Colonic mucosa (tissue), 4 donors: ENCODE measurements at places on chromosomes 1 and 21. TPM values are rescaled to one million over a fixed set of nuclear protein-coding genes. Genes with fewer than 3 reads are reported as not detected.

The SLC25A34 gene
- 3.2 TPM for total RNA-seq

The TMPRSS3 gene
- total RNA-seq, result 1.2 TPM

The ETS2 gene
- total RNA-seq, result 110 TPM

DNA sequence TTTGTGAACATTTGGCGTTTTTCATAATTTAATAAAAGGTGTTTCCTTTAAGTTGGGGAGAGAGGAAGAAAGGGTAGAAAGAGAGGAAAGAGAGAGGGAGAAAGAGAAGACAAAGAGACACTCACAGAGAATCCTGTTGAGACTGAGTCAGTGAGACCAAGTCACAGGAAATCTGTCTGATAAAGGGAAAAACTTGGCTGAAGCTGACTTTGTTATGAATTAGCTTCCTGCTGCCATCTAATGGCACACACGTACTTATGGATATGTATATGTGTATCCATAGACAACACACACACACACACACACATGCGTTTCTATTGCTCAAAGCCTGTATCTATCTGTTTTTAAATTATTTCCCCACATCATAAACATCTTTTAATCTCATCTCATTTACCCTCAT is 42.5 kb upstream of the DISC1 start:
- H3K4me1 ChIP-seq, result no peaks in the 10 kb centered on the region
- no peak for DNase-seq
- no peak overlapping the region for H3K27ac ChIP-seq
- H3K36me3 ChIP-seq, result no peaks in the 10 kb centered on the region
- no peak overlapping the region for H3K4me3 ChIP-seq
- no peaks in the 10 kb centered on the region for H3K27me3 ChIP-seq

DNA sequence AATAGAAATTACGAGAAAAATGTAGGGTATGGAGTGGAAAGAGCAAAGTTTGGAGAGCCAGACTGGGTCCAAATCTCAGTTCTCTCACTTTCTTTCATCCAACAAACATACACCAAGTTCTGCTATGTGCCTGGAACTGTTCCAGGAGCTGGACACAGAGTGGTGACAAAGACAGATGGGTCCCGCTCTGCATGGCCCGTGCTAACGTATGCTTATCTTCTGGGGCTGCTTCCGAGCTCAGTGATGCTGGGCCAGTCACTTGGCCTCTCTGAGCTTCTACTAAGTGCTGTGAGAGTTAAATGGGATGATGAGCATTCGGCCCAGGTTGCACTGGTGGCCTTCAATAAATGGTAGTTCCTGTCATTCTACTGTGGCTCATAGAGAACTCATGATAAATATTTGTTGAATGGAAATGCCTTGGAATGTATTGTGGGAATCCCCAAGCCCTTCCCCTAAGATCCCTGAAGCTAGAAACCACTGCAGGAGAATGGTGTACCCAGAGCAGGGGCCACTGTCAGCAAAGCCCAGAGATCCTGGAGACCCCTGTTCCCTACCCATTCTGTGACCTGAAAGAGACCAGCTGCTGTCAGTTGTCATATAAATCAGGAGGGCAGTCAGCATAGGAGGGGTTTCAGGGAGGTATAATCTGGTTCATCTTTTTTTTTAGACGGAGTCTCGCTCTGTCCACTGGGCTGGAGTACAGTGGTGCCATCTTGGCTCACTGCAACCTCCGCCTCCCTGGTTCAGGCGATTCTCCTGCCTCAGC is 3.8 kb downstream of the LEMD1 start:
- H3K27me3 ChIP-seq, result no peaks in the 10 kb centered on the region
- no peaks in the 10 kb centered on the region for H3K36me3 ChIP-seq
- H3K4me1 ChIP-seq, result no peaks in the 10 kb centered on the region
- no peak overlapping the region for H3K27ac ChIP-seq

GRCh38 chr1:156276966-156277381 is 5.7 kb downstream of the SMG5 start:
- no peak for DNase-seq
- no peaks in the 10 kb centered on the region for H3K27me3 ChIP-seq
- H3K36me3 ChIP-seq, result peaks cover 31% of the 10 kb centered on the region
- H3K4me1 ChIP-seq, result peaks cover 14% of the 10 kb centered on the region

- no peaks in the 10 kb centered on the region for H3K4me1 ChIP-seq
- no peak overlapping the region for H3K27ac ChIP-seq
- no peaks in the 10 kb centered on the region for H3K27me3 ChIP-seq
- no peak for DNase-seq
- no peak overlapping the region for H3K4me3 ChIP-seq
Measured at GRCh38 chr1:118123116-118123839, 61.8 kb downstream of the SPAG17 start.

GRCh38 chr1:207745285-207745684 is 6.6 kb upstream of the CD46 start:
- no peak for DNase-seq
- no peaks in the 10 kb centered on the region for H3K36me3 ChIP-seq
- H3K27ac ChIP-seq, result no peak overlapping the region
- no peak overlapping the region for H3K4me3 ChIP-seq

DNA sequence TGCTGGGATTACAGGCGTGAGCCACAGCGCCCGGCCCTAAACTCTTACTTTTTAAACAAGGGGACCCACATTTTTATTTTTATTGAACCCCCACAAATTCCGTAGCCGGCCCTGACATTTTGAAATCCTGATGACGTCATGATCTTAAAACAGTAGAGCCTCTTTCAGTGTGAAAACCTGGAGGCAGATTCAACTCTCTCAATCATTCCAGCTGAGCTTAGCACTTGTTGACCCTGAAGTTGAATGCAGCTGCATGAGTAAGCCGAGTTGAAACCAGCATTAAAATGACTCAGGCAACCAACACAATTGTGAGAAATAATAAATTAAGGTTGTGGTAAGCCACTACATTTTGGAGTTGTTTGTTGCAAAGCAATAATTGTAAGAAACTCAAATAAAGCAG is 93.9 kb upstream of the ADGRL4 start:
- H3K4me1 ChIP-seq, result no peaks in the 10 kb centered on the region
- no peak overlapping the region for H3K27ac ChIP-seq
- H3K4me3 ChIP-seq, result no peak overlapping the region
- no peaks in the 10 kb centered on the region for H3K36me3 ChIP-seq
- DNase-seq, result no peak
- H3K27me3 ChIP-seq, result no peaks in the 10 kb centered on the region

- H3K4me3 ChIP-seq, result no peak overlapping the region
- no peaks in the 10 kb centered on the region for H3K27me3 ChIP-seq
- H3K27ac ChIP-seq, result no peak overlapping the region
- DNase-seq, result no peak
Measured at GRCh38 chr1:202593845-202594244, 116.4 kb downstream of the SYT2 start.
